T follicular helper cell (primary cell): ENCODE measurements at places on chromosomes 16 and 17.

DNA sequence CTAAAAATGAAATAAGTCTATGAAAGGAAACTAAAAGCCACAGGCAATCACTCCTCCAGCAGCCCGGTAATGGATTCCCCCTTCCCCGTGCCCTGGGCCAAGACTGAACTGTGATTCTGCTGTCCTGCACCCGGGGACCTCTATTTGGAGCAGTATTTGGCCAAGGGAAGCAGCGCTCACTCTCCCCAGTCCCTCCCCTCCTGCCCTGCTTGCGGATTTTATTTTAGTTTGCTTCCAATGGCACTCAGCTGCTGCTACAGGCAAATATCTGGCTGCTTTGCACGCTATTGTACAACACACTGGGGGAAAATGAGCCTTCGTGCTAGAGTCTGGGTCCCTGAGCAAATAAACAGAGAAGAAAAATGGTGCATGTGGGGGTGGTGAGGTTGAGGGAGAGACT is 975.7 kb upstream of the RBFOX1 start:
- no peak for DNase-seq

GRCh38 chr16:25487888-25488287 is 203.9 kb upstream of the HS3ST4 start:
- no peak for DNase-seq

DNA sequence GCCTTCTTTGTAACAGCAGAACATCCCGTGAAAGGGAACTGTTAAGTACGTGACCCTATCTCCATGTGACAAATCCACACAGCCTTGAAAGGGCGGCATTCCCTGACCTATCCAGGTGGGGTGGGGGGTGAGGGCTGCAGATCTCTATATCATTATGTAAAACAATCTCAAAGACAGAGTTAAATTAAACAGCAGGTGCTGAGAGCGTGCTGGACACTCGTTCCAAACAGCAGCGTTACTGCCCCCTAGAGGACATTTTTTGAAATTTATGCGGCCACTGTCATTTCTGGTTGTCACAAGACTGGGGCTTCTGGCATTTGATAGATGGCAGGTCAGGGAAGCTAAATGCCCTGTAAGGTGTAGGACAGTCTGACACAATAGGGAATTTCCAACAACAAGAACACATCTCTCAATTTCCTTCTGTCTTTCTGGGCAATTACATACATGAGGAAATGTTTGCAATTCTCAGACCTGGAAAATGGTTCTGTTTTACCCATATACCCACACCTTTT is 6.7 kb upstream of the SLC25A39 start:
- peak; percentile 62 for DNase-seq

DNA sequence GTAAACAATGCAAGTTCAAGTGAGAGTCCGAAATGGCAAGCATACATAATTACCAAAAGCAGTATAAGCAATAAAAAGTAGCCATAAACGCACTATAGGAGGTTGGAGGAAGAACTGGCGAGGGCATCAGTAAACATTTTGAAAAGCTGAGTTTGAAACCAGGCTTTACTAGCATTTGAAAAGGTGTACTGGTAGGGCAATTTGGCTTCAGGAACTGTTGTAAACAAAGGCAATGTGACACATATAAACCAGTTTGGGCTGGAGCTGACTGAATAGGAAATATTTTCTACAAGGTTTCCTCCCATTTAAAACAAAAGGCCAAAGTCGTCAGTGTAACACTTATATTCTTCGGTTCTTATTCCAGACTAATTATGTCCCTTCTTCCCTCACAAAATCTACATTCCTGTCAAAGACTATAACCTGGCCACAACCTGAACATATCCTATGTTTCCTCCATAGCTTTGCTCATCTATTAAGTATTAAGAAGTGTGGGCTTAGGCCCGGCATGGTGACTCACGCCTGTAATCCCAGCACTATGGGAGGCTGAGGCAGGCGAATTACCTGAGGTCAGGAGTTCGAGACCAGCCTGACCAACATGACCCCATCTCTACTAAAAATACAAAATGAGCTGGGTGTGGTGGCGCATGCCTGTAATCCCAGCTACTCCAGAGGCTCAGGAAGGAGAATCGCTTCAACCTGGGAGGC is 7.8 kb downstream of the CBX1 start:
- DNase-seq, result no peak

DNA sequence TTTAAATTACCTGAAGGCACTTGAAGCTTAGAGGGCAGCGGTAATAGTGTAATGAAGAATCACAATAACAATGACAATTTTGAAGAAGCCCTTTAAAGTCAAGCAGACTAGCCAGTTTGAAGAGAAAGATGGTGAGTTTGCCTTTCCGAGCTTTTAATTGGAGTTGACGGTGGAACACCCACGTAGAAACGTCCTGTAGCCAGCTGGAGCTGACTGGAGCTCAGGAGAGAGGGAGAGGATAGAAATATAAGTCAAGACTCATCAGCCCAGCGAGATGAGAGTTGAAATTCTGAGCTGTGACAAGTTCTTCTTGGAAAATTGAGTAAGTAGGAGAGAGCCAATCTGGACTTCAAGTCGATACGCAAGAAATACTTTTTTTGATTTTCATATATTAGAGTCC is 91.7 kb upstream of the CACNG3 start:
- DNase-seq, result no peak

GRCh38 chr17:39951924-39952679 is 10.7 kb upstream of the GSDMA start:
- no peak for DNase-seq

DNA sequence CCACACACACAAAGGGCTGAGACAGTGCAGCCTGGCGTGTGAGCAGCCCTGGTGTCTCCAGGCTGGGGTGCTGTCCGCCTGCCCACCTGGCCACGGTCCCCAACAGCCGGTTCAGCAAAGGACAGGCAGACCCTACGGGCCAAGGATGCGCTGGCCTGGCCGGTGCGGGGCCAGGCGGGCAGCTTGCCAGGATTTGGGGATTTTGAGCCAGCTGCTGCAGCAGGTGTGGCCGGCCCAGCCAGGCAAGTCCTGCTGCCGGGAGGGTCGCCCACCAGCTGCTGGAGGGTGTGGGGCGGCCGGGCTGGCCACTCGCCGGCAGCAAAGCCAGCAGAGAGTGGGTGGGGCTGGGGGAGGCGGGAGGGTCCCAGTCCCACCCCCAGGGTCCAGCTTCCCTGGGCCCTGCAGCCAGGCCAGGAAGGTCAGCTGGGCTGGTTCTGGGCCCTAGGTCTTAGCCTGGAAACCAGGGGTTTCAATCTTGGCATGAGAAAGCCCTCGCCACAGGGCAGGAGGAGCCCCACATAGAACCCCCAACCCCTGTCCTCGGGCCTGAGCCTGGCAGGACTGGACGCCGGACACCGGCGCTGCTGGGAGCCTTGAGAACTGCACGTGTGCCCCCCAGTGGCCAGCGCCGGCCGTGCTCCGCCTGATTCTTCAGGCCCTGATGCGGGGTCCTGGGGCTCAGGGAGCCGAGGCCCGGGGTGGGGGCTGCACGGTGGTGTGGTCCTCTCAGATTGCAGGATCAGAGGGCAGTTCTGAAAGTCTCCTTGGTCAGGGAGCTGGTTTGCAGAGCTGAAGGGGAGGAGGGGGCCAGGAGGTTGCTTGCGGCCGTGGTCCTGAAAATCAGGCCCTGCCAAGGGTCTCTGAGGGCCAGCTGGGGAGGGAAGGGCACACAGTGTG is 17.6 kb upstream of the SSTR5 start:
- DNase-seq, result no peak

DNA sequence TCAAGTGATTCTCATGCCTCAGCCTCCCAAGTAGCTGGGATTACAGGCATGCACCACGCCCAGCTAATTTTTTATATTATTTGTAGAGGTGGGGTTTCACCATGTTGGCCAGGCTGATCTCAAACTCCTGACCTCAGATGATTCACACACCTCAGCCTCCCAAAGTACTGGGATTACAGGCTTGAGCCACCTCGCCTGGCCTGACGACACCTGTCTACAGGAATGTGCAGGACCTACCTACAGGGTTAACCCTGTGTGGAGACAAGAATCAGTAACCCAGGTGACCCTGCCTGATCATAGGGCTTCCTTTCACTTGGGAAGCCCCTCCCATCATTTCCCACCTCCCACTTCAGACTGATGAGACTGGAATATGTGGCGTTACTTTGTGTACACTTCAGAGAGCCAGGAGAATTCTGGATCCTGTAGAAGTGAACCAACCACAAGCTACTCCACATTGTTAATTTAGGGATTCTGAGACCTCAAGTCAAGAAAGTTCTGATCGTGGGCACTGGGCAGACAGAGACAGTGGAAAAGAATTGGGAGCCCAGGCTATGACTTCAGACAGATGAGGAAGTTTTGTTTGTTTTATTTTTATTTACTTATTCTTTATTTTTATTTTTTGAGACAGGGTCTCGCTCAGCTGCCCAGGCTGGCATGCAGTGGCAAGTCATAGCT is 5.7 kb upstream of the MILR1 start:
- DNase-seq, result no peak

DNA sequence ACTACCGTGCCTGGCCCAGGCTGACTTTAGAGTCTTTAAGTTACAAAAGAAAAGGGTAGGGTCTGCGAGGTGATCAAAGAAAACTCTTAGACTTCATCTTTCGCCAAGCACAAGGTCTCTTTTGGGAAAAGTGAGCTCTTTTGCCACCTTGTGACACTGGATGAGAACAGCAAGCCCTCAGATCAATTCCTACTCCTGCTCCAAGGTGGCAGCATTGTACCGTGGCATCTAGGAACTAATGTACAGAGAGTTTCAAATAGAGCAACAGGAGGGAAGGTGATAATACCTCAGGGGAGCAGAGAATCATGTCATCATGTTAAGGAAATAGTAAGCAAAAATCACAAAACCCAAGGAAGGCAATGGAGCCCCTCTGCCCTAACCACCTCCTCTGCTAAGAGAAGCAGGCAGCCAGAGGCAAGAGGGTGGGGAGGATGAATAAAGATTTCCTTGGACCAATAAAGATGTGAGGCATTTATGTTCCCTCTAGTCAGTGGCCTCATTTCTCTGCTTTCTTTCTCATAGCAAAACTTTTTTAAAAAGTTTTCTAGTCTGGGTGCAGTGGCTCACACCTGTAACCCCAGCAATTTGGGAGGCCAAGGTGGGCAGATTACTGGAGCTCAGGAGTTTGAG is 2.1 kb upstream of the C17orf78 start:
- peak; percentile 40 for DNase-seq

DNA sequence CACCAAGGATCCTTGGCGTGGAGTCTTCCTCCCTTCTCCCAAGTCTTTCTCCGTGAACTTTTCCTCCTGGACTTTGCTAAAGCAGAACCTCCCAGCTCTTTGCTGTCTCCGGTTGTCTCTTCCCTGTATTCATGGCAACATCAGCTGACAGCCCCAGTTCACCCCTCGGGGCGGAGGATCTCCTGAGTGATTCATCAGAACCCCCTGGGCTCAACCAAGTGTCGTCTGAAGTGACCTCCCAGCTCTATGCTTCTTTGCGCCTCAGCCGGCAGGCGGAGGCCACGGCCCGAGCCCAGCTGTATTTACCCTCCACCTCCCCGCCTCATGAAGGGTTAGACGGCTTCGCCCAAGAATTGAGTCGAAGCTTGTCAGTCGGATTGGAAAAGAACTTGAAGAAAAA is 943 bp downstream of the CNTROB start:
- no peak for DNase-seq

DNA sequence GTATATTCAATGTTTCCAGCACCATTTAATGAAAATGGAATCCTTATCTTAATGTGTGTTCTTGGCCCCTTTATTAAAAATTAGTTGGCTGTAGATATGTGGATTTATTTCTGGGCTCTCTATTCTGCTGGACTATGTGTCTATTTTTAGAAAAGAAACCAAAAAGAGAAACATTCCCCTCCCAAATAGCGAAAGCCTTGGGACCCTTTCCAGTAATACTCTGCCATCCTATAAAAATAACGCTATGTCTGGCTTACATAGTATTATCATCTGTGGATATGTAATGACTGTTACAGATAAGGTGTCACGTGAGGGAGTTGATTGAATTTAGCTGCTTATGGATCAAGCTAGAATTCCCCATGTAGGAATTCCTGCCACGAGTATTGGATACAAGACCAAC is 279.3 kb upstream of the KIF2B start:
- DNase-seq, result no peak

GRCh38 chr16:10078541-10078949 is 103.7 kb downstream of the GRIN2A start:
- no peak for DNase-seq

GRCh38 chr16:85504242-85504641 is 108.9 kb upstream of the GSE1 start:
- DNase-seq, result no peak

- no peak for DNase-seq
Measured at GRCh38 chr17:42053731-42054500, 3.5 kb upstream of the C17orf113 start.

DNA sequence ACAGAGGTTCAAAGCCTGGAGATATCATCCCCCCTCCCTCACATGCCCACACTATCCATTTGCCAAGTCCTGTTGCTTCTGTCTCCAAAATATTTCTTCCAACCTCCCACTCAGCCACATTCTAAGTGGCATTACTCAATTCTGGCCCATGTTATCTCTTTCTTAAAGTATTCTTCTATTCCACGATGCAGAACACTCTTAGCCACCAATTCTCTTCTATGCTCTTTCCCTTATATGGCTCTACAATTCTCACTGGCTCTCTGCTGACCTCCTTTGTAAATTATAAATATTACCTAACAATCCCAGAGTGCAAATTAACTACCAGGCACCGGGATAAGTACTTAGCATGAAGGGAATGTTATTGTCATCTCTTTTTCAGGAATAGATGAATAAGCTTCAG is 82.4 kb downstream of the KCNJ2 start:
- DNase-seq, result no peak

GRCh38 chr16:21708533-21709115 is 44.9 kb downstream of the OTOA start:
- DNase-seq, result peak; percentile 79

- no peak for DNase-seq
Measured at GRCh38 chr16:8262299-8262698, 328.0 kb downstream of the TMEM114 start.

- DNase-seq, result no peak
Measured at GRCh38 chr16:9885467-9885866, 296.8 kb downstream of the GRIN2A start.

DNA sequence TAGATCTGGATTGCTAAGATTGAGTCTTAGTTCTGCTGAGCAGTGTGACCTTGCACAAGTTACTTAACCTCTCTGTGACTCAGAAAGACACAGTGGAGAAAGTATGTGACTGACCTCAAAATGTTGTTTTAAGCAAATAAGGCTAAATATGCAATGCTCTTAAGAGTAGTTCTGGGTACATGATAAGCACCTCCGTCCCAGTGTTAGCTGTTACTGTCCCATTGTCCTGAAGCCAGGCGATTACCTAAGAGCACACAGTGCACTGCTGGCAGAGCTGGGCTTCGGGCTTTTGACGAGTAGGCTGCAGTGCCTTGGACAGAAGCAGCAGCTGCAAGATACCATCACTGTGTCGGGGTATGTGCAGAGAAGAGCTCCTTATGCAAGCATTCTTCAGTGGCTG is 32.7 kb upstream of the FOXF1 start:
- no peak for DNase-seq

- no peak for DNase-seq
Measured at GRCh38 chr17:4167786-4168185, 24.8 kb downstream of the CYB5D2 start.

GRCh38 chr17:61485067-61485775 is 33.0 kb downstream of the TBX4 start:
- DNase-seq, result no peak

GRCh38 chr16:75294773-75295459 is 43.5 kb upstream of the BCAR1 start:
- DNase-seq, result no peak
